Endothelial cell of umbilical vein (primary cell): ENCODE measurements at places on chromosomes 1 and 21. TPM values are rescaled to one million over a fixed set of nuclear protein-coding genes. Genes with fewer than 3 reads are reported as not detected.

- H3K4me3 ChIP-seq: no peak overlapping the region
- H3K27me3 ChIP-seq: no peaks in the 10 kb centered on the region
- no peaks in the 10 kb centered on the region for H3K36me3 ChIP-seq
Measured at GRCh38 chr1:49630156-49630555, 393.6 kb downstream of the AGBL4 start.

DNA sequence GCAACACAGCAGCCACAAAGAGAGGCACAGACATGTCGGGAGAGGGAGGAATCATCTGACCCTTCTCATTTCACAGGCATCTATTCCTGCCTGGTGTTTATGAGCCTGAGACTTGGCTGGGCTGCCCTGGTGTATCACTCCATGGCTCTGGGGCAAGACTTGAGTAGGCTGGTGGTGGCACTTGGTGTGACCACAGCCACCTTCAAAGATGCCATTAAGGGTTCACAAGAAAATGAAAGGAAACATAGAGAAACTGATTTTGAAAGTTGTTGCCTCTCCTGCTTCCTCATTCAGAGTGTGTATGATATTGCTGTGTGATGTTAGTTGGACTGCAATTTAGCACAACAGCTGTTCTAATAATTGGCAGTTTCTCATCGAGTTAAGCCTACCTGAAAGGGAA lies 298.8 kb downstream of the FAM72C start:
- H3K27me3 ChIP-seq: no peaks in the 10 kb centered on the region
- no peak for DNase-seq
- no peaks in the 10 kb centered on the region for H3K36me3 ChIP-seq
- H3K27ac ChIP-seq: no peak overlapping the region
- no peaks in the 10 kb centered on the region for H3K4me1 ChIP-seq

The RIPPLY3 gene
- not detected in 2 replicates for total RNA-seq

- no peak for DNase-seq
- H3K36me3 ChIP-seq: no peaks in the 10 kb centered on the region
- no peak overlapping the region for H3K27ac ChIP-seq
- no peaks in the 10 kb centered on the region for H3K27me3 ChIP-seq
- H3K4me1 ChIP-seq: peaks cover 20% of the 10 kb centered on the region
- H3K4me3 ChIP-seq: no peak overlapping the region
Measured at GRCh38 chr1:112594208-112594876, 24.6 kb downstream of the ST7L start.

DNA sequence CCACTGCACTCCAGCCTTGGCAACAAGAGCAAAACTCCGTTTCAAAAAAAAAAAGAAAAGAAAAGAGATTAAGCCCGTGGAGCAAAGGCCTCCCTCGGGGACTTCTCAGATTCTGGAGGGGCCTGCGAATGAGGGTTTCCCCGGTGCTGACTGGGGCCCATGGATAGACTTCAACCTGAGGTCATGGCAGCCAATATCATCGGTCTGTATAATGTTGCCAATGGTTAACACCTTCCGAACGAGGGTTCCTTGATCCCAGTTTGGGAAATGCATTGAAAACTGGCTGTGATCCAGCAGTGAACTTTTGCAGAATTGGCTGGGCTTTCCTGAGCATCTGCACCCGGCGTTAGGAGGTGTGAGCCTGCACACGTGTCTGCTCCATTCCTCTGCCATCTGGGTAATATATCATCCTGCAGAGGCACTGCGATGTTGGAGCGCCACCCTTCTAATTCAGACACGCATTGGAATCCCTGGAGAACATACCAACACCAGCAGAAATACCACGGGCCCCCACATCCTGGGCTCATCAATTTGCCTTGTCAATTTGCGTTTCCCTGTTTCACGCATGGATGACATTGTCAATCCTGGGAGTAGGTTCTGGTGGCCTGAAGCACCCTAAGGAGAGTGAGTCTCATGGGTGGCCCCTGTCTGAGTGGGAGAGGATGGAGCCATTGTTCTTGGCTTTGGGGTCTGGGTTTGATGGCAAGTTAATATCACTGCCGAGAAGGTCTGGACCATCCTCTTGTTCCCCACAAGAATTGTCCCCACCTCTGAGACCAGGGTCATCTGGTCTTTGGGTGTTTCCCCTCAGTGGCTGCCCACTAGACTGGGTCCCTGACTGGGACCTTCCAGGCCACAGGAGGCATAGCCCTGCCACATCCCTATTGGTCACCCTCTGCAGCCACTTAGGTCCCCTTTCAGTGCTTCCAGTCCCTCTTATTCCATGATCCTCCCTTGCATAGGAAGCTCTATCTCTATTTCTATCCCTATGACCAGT lies 441.0 kb downstream of the PTPRU start:
- DNase-seq: no peak
- H3K27ac ChIP-seq: no peak overlapping the region
- no peaks in the 10 kb centered on the region for H3K4me1 ChIP-seq
- H3K4me3 ChIP-seq: no peak overlapping the region
- H3K27me3 ChIP-seq: no peaks in the 10 kb centered on the region
